Astrocyte of the cerebellum (primary cell): ENCODE measurements at places on chromosomes 11 and 22.

- DNase-seq: no peak
Measured at GRCh38 chr22:40511604-40512003, 124.9 kb downstream of the MRTFA start.

- DNase-seq: no peak
Measured at GRCh38 chr22:40635940-40636379, 559 bp downstream of the MRTFA start.

GRCh38 chr11:34165786-34166555 lies 60.5 kb downstream of the NAT10 start:
- DNase-seq: no peak

DNA sequence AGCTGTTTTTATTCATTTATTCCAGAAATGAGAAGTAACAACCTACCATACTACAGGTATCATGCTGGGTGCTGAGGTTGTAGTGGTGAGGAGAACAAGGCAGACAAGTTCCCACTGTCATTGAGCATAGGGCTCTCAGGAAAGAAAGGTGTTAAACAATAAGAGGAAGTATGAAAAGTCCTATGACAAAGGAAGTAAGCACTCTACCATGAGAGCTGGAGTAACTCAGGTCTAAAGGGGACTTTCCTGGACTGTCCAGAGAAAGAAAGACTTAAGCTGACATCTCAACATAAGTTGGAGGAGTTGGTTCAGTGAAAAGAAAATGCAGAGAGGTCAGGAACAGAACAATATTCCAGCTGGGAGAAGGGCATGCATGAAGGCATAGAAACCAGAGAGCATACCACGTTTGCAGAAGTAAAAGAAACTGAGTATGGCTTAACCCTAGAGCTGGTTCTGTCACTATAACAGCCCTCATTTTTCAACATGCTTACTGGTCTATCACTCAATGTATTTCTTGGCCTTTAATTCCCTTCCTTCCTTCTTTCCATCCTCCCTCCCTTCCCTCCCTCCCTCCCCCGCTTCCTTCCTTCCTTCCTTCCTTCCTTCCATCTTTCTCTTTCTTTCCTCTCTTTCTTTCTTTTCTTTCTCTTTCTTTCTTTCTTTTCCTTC lies 137.8 kb upstream of the BDNF start:
- no peak for DNase-seq

GRCh38 chr22:26271427-26271826 lies 102.2 kb downstream of the SEZ6L start:
- no peak for DNase-seq

- DNase-seq: peak; percentile 24
Measured at GRCh38 chr11:17786824-17787525, 52.4 kb downstream of the KCNC1 start.

- DNase-seq: no peak
Measured at GRCh38 chr11:130427581-130428315, 661 bp downstream of the ADAMTS8 start.

- DNase-seq: no peak
Measured at GRCh38 chr22:26981111-26981510, 323.7 kb downstream of the MIAT start.

- DNase-seq: no peak
Measured at GRCh38 chr11:91800208-91800914, 424.3 kb upstream of the FAT3 start.

DNA sequence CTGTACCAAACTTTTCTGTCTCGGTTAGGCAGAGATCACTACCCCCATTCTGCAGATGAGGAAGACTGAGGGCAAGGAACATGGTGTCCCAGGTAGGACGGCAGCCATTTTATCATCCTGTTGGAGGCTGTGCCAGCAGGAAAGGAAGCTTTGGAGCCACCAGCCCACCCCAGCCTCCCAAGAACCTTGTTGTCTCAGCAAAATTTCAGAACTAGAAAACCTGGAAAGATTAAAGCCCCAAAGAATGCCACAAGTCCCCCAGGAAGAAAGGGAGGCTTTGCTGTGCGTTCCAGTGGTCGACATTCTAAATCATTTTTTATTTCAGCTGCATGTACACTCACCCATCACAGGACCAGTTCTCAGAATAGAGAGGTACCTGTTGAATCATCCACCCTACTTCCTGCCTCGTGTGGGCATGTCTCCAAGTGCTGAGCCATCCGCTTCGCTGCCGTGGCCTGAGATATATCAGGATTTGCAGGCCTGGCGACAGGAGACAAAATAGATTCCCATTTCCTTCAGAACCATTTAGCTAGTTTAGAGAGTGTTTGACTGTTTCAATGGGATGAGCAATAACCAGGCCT lies 13.0 kb upstream of the EIF3D start:
- DNase-seq: peak; percentile 74
